ENCODE measurements at places on chromosomes 1 and 21.

- DNase-seq = no peak
These were observed 381 bp downstream of the TXNIP start for GRCh38 chr1:145995964-145996432.

GRCh38 chr1:71899881-71900280 is 382.5 kb downstream of the NEGR1 start:
- DNase-seq = no peak

GRCh38 chr1:8903908-8904650 is 25.6 kb upstream of the ENO1 start:
- no peak for DNase-seq

DNA sequence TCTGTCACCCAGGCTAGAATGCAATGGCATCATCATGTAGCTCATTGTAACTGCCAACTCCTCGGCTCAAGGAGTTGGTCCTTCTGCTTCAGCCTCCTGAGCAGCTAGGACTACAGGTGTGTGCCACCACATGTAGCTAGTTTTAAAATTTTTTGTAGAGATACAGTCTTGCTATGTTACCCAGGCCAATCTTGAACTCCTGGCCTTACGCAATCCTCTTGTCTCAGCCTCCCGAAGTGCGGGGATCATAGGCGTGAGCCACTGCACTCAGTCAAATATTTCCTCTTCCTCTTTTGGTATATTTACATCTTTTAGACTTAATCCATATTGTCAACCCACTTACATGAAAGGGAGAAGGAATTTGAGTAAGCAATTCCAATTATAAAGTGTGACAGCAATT is 121.1 kb downstream of the EVI5 start:
- DNase-seq = no peak

DNA sequence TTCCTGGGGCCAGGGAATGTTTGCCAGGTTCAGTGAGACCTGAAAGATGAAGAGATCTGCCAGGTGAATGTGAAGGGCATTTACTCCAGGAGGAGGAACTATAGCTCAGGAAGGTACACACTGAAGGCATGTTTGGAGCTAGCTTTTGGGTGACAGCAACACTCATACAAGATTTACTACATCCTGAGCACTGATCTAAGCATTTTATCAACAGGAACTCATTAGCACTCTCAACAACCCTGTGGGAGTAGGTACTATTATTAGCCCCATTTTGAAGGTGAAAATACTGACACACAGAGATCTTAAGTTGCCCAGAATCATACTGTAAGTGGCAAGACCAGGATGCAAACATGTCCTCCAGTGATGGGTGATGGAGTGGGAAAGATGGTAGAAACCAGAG is 6.7 kb downstream of the GADD45A start:
- DNase-seq = no peak

DNA sequence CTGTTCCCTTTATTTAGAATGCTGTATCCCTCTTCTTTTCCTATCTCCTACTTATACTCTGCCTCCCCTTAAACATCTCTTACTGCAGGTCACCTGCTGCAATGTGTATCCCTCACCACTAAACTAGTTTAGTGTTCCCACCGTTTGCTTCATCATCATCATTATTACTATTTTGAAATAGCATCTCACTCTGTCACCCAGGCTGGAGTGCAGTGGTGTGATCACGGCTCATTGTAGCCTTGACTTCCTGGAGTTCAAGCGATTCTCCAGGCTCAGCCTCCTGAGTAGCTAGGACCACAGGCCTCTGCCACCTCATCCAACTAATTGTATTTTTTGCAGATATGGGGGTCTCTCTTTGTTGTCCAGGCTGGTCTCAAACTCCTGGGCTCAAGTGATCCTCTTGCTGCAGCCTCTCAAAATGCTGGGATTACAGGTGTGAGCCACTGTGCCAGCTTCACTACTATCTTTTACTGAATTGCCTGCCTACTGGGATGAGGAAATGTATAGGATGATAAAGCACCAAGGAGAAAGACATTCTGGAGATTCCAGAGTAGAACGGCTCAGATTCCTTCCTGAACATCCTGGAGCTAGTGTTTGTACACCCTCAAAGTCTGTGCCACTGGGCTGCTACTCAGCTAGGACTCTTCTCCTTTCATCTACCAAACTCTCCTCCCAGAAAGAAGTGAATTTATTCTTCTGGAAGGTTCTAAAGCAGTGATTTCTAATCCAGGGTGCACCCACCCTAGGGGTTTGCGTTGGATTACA is 8.6 kb upstream of the IFNAR1 start:
- DNase-seq = no peak

DNA sequence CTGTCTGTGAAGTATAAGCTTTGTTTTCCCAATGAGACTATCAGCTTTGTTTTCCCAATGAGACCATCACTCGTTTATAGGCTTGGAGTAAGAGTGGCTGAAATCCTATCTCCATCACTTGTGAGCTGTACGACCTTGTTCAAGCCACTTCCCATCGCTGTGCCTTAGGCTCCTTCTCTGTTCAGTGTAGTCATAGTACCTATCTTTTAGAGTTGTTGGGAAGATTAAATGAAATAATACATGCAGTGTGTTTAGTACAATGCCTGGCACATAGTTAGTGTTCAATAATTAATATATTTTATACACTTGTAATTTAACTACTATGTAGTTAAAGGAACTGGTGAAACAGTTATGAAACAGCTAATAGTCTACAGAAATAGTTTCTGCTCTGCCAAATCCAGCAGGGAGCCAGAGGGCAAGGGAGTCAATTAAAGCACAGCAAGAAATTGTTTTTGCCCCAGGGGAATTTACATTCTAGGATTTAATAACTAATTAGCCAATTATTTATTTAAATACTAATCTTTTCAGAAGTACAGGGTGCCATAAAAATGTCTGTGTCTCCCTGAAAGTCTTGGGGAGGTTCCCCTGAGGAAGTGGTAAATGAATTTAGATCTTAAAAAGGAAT is 139.3 kb upstream of the HMCN1 start:
- no peak for DNase-seq

DNA sequence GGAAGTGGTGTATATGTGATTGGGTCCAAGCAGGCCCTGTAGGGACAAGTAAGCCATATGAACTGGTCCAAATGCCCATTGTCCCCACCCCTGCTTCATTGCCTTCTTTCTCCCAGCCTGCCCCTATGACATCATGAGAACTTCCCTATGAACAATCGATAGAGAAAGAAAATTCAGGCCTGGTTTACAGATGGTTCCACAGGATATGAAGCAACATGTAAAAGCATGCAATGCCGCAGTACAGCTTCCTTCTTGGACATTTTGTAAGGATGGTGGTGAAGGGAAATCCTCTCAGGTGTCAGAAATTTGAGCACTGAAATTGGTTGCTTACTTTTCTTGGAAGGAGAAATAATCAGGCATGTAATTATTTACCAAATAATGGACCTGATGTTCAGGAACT is 581.7 kb downstream of the MRPL39 start:
- no peak for DNase-seq

DNA sequence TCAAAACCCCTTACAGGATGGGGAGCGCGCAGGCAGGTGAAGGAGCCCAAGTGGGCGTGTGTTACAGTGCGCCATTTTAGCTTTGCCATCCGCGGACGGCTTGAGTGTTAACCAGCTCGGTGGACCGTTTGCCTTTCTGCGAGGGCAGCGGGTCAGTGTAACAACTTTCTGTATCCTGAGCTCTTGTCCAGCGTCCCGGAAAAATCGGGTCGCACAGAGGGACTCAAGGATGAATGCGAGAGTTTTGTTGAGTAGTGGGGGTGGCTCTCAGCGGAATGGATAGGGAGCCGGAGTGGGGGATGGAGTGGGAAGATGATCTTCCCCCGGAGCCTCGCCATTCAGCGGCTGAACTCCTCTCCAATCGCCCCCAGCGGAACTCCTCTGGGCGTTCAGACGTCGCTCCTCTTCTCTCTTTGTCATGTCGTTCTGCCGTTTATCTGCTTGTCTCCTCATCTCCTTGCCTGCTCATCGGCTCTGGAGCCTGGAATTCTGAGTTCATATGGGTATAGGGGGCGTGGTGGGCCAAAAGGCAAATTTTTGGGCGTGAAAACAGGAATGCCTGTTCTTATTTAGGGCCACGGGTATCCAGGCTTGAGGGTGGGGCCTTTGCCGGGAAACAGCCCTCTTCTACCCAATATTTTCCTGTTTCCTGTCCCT is 295.4 kb downstream of the CTH start:
- no peak for DNase-seq

- no peak for DNase-seq
These were observed 9.6 kb upstream of the ACTL8 start for GRCh38 chr1:17745479-17745955.

DNA sequence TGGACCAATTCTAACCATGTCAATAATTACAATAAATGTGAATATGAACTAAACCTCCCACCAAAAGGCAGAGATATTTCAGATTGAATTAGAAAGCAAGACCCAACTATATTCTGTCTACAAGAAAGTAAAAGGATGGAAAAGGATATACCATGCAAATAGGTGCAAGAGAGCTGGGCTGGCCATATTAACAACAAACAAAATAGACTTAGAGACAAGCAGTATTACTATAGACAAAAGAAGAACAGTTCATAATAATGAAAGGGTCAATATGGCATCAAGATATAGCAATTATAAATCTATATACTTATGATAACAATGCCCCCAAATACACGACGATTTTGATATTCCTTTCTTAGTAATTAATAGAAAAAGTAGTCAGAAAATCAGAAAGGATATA is 67.3 kb upstream of the IFFO2 start:
- DNase-seq = no peak

GRCh38 chr1:8641377-8641997 is 176.0 kb downstream of the RERE start:
- no peak for DNase-seq

DNA sequence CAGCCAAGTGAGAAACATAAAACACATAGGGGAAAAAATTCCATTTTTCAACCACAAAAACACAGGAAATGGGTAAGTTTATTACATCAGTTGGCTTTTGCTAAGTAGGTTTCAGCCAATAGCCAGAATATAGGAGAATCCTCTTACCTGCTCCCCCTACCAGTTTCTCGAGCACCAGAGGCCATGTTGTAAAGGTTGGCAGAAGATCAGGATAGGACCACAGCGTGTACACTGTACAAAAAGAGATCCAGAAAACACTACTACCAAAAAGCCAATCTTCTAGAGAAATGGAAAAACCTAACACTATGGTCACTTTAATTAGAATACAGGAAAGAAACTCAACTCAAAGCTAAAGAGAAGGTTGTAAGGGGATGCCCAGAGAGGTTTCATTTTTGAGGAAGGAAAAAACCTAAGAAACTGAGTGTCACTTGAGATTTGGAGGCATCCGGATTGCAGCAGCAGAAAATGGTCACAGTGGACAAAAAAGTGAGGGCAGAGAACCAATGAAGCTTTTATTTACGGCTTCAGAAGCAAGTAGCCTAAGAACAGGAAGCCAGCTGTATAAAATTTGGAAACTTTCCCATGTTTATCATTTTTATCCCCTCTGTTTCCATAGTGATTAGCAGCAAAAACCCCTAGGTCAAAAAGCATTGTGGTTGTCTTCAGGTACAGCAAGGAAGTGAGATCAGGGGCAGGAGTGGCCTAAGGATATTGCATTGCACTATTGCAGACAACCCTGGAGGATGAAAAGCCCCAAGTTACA is 2.9 kb downstream of the EIF2D start:
- peak; percentile 37 for DNase-seq

GRCh38 chr1:234326497-234327366 is 46.5 kb upstream of the COA6 start:
- DNase-seq = peak; percentile 58

GRCh38 chr1:116320874-116321273 is 52.2 kb upstream of the ATP1A1 start:
- DNase-seq = no peak

DNA sequence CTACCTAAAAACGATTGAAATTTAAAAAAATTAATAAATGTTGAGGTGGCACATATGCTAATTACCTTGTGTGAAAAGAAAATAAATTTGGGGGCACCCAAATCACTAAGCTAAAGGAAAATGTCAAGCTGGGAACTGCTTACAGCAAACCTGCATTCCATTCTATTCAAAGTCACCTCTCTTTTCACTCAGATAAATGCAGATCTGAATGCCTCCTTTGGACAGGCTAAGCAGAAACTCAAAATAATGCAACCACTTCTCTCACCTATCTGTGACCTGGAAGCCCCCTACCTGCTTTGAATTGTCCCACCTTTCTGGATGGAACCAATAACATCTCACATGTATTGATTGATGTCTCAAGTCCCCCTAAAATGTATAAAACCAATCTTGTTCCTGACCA is 628.7 kb downstream of the AMY1C start:
- DNase-seq = no peak

DNA sequence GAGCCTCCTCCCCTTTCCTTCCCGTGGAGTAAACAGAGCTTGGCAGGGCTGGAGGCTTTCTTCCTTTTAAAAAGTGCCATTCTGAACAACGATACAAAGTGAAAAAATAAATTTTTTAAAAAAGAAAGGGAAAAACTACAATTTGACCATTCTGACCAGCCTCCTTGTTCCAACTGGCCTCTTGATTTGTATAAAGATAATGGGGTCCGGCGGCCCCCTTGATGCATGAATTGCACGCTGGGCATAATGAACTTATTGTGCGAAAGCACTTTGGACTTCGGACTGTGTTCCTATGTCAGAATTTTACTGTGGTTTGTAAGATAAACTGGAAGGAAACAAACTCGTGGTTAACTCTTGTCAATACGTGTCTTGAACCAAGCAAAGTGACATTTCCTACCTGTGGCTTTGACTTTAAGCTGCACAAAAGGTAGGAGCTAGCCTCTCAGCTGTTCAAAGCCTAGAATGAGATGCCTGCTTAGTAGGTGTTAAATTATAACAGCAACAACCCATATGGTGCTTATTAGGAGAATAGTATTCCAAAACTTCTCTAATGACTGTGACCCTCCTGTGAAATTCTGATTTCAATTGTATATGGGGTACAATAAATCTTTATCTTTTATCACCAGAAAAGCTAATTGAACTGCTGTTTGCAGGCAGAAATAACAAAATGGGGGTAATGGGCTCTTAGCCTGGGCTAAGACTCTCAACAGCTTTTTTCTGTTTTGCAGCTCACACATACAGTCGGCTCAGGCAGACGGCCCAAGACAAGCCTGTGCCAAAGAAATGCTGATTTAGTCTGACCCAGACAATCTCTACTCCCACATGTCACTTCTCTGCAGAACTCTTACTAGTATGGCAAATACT is 9.3 kb downstream of the IRF2BP2 start:
- peak; percentile 25 for DNase-seq

DNA sequence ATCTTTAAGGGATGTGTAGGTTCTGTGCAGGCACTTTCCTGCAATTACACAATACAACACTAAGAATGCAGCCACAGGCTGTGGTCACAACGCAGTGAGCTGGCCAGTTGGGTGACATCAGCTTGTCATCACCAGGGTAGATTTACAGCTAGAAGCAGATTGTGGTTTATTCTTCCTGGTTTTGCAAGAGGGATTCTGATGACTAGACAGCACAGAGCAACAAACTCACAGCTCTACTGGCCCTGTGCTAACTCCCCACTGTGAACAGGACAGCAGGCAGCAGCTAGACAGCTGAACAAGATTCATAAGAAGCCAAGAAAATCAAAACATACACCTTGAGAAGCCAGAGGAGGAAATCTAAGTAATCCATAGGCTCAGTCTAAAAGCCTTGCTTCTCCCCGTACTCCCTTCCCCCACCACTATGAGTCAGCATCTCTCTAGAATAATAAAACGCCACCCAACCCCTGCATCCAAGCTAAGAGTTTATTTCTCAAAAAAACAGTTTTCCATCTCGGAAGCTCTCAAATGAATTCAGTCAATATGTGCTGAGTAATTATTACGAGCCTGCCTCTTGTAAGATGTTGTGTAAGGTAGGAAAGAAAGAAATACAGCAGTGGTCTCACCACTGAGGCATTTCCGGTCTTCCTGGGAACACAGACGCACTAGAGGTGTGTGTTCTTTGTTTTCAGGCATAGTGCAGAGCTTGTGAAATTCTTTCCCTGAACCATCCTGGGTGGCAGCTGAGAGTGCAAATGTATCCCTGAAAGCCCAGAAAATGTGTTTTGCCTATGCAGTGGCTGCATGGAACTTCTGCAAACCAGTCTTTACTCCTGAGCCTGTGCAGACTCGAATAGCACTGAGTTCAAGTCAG is 162.8 kb downstream of the NTPCR start:
- DNase-seq = peak; percentile 11
